ENCODE measurements at places on chromosomes 11 and 22. TPM values are rescaled to one million over a fixed set of nuclear protein-coding genes. Genes with fewer than 3 reads are reported as not detected.

GRCh38 chr22:27842669-27843431 is 41.3 kb upstream of the MN1 start:
- no peak overlapping the region for H3K27ac ChIP-seq
- peak; percentile 4 for DNase-seq
- H3K4me3 ChIP-seq = no peak overlapping the region
- no peaks in the 10 kb centered on the region for H3K4me1 ChIP-seq

GRCh38 chr11:80638296-80638695 is 1197.5 kb upstream of the TENM4 start:
- H3K4me1 ChIP-seq = no peaks in the 10 kb centered on the region
- no peaks in the 10 kb centered on the region for H3K27me3 ChIP-seq
- H3K27ac ChIP-seq = no peak overlapping the region
- DNase-seq = no peak

- peak; percentile 74 for DNase-seq
- H3K36me3 ChIP-seq = no peaks in the 10 kb centered on the region
- H3K4me3 ChIP-seq = no peak overlapping the region
- H3K4me1 ChIP-seq = peaks cover 7% of the 10 kb centered on the region
Measured at GRCh38 chr11:66720223-66720898, 8.7 kb downstream of the SPTBN2 start.

Gene KDM4E
- not detected for total RNA-seq

Gene TUBA8
- not detected for total RNA-seq

Gene ACRV1
- total RNA-seq = not detected

Gene SLC15A3
- total RNA-seq = 156 TPM

Gene LGALS12
- 0.61 TPM for total RNA-seq
